ENCODE measurements at places on chromosomes 6 and 20.

- no peak for DNase-seq
These were observed 694 bp downstream of the SLC17A9 start for GRCh38 chr20:62952968-62953838.

DNA sequence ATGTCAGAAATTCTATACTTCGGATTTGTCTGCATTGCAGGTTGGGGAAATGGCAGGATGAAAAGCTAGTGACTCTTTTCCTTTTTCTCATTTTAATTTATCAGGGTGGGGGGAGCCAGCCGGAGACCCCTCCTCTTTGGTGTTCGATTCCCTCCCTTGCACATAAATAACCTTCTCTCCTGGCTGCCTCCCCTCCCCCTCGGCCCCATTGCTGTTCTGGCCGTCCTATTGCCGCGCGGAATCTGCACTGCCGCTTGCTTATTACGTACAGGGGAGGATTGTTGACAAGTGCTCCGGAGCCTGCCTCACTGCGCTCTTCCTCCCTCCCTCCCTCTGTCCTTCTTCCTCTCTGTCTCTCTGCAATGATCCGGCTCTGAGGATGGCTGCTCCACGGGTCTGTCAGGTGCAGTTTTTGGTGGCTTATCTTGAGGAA, 154.7 kb downstream of the JARID2 start:
- DNase-seq = peak; percentile 37

GRCh38 chr20:3223994-3224680, 14.8 kb downstream of the ITPA start:
- DNase-seq = no peak

GRCh38 chr6:147078602-147079001, 125.6 kb upstream of the STXBP5 start:
- no peak for DNase-seq

- peak; percentile 75 for DNase-seq
These were observed 72.8 kb downstream of the MDGA1 start for GRCh38 chr6:37624606-37625574.

DNA sequence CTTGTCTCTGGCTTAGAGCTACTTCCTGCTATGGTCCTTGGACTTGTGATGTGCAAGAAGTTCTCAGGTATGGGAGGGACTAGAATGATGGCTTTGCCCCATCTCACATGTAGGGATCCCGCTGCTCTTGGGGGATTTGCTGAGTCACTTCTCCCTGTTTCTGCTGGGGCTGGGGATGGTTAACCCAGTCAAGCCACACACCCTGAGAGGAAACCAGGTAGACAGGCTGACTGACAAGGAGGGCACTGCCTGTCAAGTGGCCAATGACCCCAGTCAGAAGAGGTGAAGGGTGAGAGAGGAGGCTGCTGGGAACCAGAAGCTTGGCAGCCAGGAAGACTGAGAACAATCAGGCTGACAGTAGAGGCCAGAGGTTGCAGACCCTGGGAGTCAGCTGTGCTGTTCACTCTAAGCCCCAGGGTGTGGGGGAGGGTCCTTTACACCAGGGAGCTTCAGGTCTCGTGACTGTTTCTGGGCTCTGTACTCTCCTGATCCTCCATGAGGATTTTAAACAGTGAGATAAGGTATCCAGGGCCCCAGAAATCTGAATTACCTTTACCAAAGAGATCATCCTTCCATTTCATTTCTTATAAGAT, 34.6 kb downstream of the HLA-F start:
- no peak for DNase-seq

DNA sequence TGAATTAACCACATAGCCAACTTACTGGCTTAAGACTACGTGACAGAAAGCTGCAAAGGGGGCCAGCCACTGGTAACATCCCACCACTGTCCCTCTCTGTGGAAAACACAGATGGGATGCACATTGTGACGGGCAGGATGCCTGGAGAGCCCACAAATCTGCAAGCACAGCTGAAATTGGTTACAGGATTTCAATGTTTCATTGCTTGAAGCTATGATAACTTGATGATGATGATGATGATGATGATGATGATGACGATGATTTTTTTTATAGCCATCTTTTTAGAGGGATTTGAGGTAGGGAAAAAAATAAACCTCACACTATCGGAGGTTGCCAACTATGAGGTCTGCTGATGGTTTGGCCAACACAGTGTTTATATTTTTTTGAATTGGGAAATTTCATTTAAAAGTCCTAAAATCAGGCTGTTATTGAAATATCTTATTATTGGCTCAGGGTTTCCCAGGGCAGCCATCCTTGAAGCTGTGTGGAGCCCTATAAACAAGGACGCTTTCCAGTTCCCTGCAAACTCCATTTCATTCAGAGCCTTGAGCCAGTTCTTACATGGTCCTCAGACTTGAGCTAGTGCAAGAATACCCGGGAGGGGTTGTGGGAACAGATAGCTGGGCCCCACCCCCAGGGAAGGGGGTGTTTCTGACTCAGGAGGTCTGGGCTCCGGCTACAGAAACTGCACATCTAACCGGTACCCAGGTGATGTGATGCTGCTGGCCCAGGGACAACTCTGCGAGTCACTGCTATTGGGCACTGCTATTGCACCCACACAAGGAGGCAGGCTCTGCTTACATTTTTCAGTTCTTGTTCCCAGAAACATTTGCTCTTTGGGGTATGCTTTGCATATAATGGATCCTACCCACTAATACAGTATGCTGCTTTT, 27.1 kb downstream of the BCAS1 start:
- DNase-seq = no peak

- peak; percentile 55 for DNase-seq
These were observed 9.0 kb downstream of the ADA start for GRCh38 chr20:44642203-44643153.

- no peak for DNase-seq
These were observed 82.9 kb upstream of the MAFB start for GRCh38 chr20:40771848-40772511.

DNA sequence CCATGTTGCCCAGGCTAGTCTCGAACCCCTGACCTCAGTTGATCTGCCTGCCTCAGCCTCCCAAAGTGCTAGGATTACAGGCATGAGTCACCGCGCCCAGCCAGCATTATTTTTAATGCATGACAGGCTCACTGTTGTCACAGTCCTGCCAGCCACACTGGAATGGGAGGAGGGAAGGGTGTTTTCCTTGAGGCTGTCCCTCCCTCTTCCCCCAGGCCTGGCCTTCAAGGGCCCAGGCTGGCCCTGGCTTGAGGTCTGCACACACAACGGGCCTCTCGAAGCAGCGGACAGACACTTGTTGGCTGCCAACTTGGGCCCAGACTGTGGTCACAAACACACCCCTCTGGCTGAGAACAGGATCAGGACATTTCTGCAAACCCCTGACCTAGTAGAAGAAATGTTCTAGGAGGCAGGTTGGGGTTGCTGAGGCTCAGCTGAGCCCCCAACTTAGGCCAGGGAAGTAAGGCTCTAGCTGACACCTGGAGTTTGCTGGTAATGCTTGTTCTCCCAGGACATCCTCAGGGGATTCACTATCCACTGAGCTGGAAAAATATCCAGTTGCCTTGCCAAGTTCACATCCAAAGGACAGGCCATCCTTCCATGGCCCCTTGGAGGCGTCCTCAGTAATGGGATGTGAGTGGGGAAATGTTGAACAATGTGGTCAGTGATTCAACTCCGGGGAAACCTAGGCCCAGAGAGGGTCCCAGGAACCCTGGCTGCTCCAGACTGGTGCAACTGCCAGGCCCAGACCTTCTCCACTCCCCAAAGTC, 9.9 kb downstream of the SNTA1 start:
- no peak for DNase-seq

DNA sequence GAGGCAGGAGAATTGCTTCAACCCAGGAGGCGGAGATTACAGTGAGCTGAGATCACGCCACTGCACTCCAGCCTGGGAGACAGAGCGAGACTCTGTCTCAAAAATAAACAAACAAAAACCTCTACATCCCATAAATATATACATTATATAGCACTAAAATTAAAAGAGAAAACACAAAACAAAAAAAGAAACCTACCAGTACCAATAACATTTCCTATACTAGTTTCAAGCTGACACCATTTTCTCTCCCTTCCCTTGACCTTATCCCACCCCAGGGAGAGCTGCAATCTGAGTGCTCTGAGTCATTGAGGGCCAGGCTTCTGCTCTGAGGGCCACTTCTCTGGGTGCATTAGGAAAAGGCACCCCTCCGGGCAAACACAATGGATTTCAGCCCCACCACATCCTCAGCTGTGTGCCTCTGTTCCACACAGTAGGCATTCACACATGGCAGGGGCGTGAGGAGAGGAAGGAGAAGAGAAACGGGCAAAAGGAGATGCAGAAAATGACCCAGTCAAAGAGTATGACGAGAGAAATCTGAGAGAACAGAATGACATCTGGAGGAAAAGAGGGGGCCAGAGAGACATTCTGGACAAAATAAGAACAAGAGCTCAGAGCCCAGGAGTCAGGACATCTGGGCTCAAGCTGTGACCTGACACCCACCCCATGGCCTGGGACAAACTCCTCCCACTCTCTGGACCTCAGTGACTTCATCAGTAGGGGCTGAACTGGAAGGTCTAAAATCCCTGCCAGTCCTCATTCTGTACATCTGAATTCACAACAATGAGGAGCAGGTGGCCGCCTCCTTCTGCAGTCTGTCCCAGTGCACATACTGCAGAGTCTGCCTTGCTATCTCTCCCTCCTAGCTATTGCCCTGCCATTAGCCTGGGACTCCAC, 18.2 kb downstream of the TRIM26 start:
- DNase-seq = no peak

Measured in iPS-NIHi11 (cell line).